IPS DF 6.9 (cell line): ENCODE measurements at places on chromosomes 11 and 22.

DNA sequence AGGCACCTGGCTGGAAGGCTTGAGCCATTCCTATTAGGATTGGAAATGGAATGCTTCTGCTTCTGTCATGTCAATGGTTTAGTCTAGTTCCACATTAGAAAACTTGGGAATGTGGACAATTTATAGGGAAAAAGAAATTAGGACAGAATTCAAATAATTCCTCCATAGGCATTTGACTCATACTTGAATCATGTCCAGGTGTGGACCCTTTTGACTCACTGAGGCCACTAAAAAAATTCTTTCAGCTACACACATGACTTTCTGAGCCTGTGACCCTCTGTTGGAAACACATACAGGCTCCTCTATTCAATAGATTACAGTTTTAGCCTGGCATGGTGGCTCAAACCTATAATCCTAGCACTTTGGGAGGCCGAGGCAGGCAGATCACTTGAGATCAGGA lies 100.5 kb downstream of the RASSF10 start:
- no peaks in the 10 kb centered on the region for H3K27me3 ChIP-seq
- peaks cover 1% of the 10 kb centered on the region; the same call in 1 of the 2 replicates for H3K4me1 ChIP-seq
- H3K4me3 ChIP-seq: no peak overlapping the region
- no peak overlapping the region for H3K27ac ChIP-seq
- no peak for DNase-seq

- no peaks in the 10 kb centered on the region for H3K36me3 ChIP-seq
- H3K27me3 ChIP-seq: no peaks in the 10 kb centered on the region
- H3K27ac ChIP-seq: no peak overlapping the region
- H3K4me1 ChIP-seq: no peaks in the 10 kb centered on the region
- DNase-seq: no peak
Measured at GRCh38 chr11:79050786-79051185, 390.0 kb downstream of the TENM4 start.

GRCh38 chr22:49272546-49273125 lies 555.0 kb downstream of the BRD1 start:
- H3K4me3 ChIP-seq: no peak overlapping the region
- H3K27me3 ChIP-seq: no peaks in the 10 kb centered on the region
- H3K4me1 ChIP-seq: no peaks in the 10 kb centered on the region
- no peak for DNase-seq
- no peak overlapping the region for H3K27ac ChIP-seq

GRCh38 chr11:28976801-28977145 lies 868.6 kb downstream of the METTL15 start:
- no peaks in the 10 kb centered on the region for H3K4me1 ChIP-seq
- H3K36me3 ChIP-seq: no peaks in the 10 kb centered on the region
- DNase-seq: no peak
- no peak overlapping the region for H3K4me3 ChIP-seq
- no peaks in the 10 kb centered on the region for H3K27me3 ChIP-seq

GRCh38 chr22:45688600-45689080 lies 17.0 kb downstream of the ATXN10 start:
- H3K27me3 ChIP-seq: no peaks in the 10 kb centered on the region
- peaks cover 1% of the 10 kb centered on the region; the same call in 1 of the 2 replicates for H3K4me1 ChIP-seq
- H3K4me3 ChIP-seq: no peak overlapping the region
- no peak overlapping the region for H3K27ac ChIP-seq
- DNase-seq: no peak

GRCh38 chr22:40716116-40716515 lies 36.8 kb downstream of the MCHR1 start:
- H3K4me1 ChIP-seq: peaks cover 3% of the 10 kb centered on the region; the same call in 1 of the 2 replicates
- H3K27ac ChIP-seq: no peak overlapping the region
- H3K36me3 ChIP-seq: no peaks in the 10 kb centered on the region
- H3K4me3 ChIP-seq: no peak overlapping the region
- H3K27me3 ChIP-seq: no peaks in the 10 kb centered on the region

GRCh38 chr11:75814363-75814676 lies 690 bp upstream of the UVRAG start:
- H3K4me3 ChIP-seq: peak overlapping the region; percentile 92; the same call in 1 of the 2 replicates
- peaks cover 2% of the 10 kb centered on the region; the same call in 1 of the 2 replicates for H3K4me1 ChIP-seq
- no peaks in the 10 kb centered on the region for H3K27me3 ChIP-seq
- DNase-seq: peak; percentile 27
- no peaks in the 10 kb centered on the region for H3K36me3 ChIP-seq

DNA sequence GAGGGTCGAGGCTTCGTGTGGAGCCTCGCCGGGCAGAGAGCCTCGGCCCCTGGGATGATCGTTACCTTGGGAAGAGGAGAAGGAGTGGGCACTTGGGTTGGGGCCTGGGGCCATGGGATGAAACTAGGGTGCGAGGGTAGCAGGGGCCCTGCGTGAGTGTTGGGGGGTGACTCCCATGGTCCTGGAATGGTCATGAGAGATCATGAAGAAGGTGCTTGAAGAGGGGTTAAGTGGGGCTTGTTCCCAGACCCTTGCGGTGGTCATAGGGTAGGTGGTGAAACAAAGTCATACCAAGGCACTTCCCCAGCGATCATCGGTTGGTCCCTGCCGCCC lies 284 bp downstream of the CCS start:
- no peaks in the 10 kb centered on the region for H3K36me3 ChIP-seq
- DNase-seq: no peak
- H3K4me1 ChIP-seq: peaks cover 5% of the 10 kb centered on the region; the same call in 1 of the 2 replicates
- H3K27me3 ChIP-seq: no peaks in the 10 kb centered on the region

DNA sequence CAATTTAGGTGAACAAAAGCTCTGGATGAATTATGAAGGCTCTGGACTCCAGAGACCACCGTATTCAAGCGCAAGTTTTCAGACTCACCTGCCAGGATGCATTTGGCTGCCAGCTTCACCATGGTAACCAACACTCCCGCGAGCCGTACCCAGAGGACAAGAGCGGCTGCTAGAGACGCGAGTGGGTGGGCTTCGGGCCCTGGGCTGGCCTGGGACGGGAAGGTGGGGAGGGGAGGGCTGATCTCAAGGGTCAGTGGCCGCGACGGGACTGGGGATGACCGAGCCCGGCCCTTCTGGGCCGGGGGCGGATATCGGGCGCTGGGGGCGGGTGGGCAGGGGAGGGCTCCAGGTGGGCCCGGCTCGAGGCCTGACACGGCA lies 344 bp downstream of the IFT27 start:
- peaks cover 3% of the 10 kb centered on the region; the same call in 1 of the 2 replicates for H3K4me1 ChIP-seq
- peak overlapping the region; percentile 99 for H3K4me3 ChIP-seq
- H3K27ac ChIP-seq: no peak overlapping the region
- H3K27me3 ChIP-seq: no peaks in the 10 kb centered on the region; the same call in 1 of the 2 replicates
- H3K36me3 ChIP-seq: no peaks in the 10 kb centered on the region

GRCh38 chr11:8252388-8252787 lies 11.3 kb downstream of the LMO1 start:
- no peaks in the 10 kb centered on the region for H3K36me3 ChIP-seq
- no peak overlapping the region for H3K4me3 ChIP-seq
- H3K27ac ChIP-seq: no peak overlapping the region
- no peak for DNase-seq
- H3K27me3 ChIP-seq: no peaks in the 10 kb centered on the region

DNA sequence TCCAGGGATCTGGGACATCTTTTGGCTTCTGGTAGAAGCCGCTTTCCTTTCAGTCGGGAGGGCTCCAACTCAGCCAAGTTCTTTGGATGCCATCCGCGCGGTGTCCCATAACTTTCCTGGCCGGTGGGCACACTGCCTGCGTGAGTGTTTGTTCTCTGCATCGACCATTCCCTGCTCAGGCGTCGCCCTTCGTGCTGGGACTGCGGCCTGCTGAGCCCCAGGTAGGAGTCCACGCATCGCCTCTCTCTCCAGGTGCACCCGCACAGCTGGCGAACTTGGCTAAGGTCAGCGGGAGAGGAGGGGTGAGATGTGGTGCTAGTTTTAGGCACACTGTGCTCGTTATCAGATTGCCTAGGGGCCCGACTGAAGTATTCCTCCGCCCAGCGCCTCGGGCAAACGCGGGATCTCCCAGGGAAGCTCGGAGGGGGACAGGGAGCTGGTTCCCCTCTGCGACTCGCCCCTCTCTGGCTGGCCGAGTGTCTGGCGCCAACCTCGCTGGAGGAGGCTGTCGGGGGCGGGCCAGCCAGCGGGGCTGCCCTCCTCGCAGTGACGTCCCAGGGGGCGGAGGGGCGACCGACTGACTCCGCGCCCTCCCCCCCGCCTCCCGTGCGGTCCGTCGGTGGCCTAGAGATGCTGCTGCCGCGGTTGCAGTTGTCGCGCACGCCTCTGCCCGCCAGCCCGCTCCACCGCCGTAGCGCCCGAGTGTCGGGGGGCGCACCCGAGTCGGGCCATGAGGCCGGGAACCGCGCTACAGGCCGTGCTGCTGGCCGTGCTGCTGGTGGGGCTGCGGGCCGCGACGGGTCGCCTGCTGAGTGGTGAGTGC lies at the start of gene LAYN:
Gene LAYN (plus strand): TSS at position 607 of the 823 bp plus-strand sequence. CDS start 124 bp downstream, at position 731.
- no peak within 1 kb of the TSS for H3K27ac ChIP-seq
- no peaks in the 10 kb centered on the region for H3K36me3 ChIP-seq
- peak within 1 kb of the TSS; percentile 54 for H3K4me3 ChIP-seq
- peaks cover 26% of the 10 kb centered on the region; the same call in 1 of the 2 replicates for H3K27me3 ChIP-seq
- 0 out of 2 replicates have a peak, but pooled peaks cover 5% of the 10 kb centered on the region for H3K4me1 ChIP-seq

GRCh38 chr11:13440100-13440855 lies 22.7 kb downstream of the BTBD10 start:
- no peaks in the 10 kb centered on the region for H3K36me3 ChIP-seq
- H3K27me3 ChIP-seq: no peaks in the 10 kb centered on the region
- no peak for DNase-seq
- H3K4me1 ChIP-seq: no peaks in the 10 kb centered on the region; the same call in 1 of the 2 replicates
- no peak overlapping the region for H3K4me3 ChIP-seq

DNA sequence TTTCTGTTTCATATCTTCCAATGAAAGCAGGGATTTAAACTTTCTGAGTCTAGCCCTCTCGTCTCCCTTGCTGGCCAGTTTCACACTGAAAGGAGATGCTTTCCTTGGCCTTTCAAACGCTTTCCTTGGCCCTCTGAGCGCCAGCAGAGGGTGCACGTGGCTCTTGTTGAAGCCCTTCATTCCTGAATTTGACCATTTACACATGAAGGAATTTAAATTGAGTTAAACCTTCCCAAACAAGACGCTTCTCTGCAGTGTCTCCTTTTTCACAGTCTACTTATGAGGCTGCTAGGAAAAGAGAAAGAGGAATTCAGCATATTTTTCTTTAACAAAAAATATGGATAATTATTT lies 21.6 kb downstream of the NNMT start:
- peaks cover 4% of the 10 kb centered on the region for H3K4me1 ChIP-seq
- no peak overlapping the region for H3K4me3 ChIP-seq
- H3K27ac ChIP-seq: no peak overlapping the region
- H3K36me3 ChIP-seq: no peaks in the 10 kb centered on the region
- no peaks in the 10 kb centered on the region for H3K27me3 ChIP-seq

- H3K36me3 ChIP-seq: peaks cover 25% of the 10 kb centered on the region
- no peaks in the 10 kb centered on the region for H3K27me3 ChIP-seq
- DNase-seq: peak; percentile 71
- H3K4me3 ChIP-seq: no peak overlapping the region
- no peak overlapping the region for H3K27ac ChIP-seq
Measured at GRCh38 chr22:45553351-45554039, 50.8 kb downstream of the FBLN1 start.

- no peaks in the 10 kb centered on the region for H3K27me3 ChIP-seq
- DNase-seq: no peak
- no peaks in the 10 kb centered on the region for H3K4me1 ChIP-seq
- no peak overlapping the region for H3K27ac ChIP-seq
- no peaks in the 10 kb centered on the region for H3K36me3 ChIP-seq
Measured at GRCh38 chr11:74004046-74004695, 4.7 kb downstream of the UCP3 start.

- no peak within 1 kb of the TSS for H3K4me3 ChIP-seq
Measured at GRCh38 chr22:32042924-32043323, at the start of gene SLC5A1. SLC5A1 (plus strand) TSS chr22:32043261; CDS start chr22:32043282, 21 bp downstream.

DNA sequence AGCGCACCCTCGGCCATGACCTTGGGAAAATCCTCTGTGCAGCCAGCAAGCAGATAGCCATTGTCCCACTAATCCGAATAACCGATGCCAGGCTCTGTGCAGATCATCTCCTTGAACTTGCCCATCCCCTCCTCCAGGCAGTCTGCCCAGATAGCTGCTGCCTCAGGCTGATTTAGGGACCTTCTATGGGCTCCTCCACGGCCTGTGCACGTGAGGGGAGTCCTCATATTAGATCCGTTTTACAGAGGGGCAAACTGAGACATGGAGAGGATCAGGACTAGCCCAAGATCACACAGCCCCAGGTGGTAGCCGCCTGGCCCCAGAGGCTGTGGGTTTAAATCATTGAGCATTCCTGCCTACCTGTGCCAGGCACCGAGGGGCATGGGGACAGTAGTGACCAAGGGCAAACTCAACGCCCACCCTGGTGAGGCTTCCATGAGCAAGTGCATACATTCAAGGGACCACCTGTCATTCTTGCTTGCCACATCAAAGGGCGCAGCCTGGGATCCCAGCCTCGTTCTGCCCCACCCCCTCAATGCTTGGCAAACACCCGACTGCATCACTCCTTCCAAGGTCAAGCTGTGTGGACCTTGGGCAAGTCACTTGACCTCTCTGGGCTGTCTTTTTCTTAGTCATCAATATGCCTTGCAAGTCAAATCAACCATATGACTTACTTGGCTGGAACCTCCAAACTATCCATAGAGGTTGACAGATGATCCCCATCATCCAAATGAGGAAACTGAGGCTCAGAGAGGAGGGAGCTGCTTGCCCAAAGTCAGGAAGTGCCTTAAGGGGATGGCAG lies 131.6 kb downstream of the MN1 start:
- DNase-seq: no peak
- no peaks in the 10 kb centered on the region for H3K27me3 ChIP-seq
- no peak overlapping the region for H3K27ac ChIP-seq
- H3K4me1 ChIP-seq: peaks cover 13% of the 10 kb centered on the region
- H3K36me3 ChIP-seq: peaks cover 1% of the 10 kb centered on the region; the same call in 1 of the 2 replicates

DNA sequence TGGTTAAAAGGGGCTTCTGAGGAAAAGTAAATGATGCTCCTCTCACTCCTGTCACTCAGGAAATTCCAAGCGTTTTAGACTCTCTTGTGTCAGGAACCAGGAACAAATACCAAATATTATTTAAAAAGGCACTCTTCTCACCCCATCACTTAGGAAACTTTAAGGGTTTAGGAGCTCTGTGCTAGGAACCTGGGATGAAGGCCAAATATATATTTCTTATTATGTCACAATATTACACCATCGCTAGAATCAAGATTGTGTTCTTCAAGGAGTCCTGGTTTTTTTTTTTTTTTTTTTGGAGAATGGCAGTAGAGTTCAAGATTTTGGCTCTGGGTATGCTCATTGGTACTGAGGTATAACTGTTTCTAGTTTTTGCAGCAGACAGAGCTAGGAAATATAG lies 79.0 kb upstream of the HEPHL1 start:
- no peaks in the 10 kb centered on the region for H3K27me3 ChIP-seq
- DNase-seq: no peak
- no peaks in the 10 kb centered on the region for H3K4me1 ChIP-seq
- no peak overlapping the region for H3K27ac ChIP-seq
- H3K4me3 ChIP-seq: no peak overlapping the region

- peak overlapping the region; percentile 87 for H3K4me3 ChIP-seq
- no peak for DNase-seq
- H3K4me1 ChIP-seq: 0 out of 2 replicates have a peak, but pooled peaks cover 2% of the 10 kb centered on the region
- H3K27me3 ChIP-seq: no peaks in the 10 kb centered on the region
- H3K27ac ChIP-seq: no peak overlapping the region
Measured at GRCh38 chr11:66258473-66258893, 10.0 kb upstream of the RAB1B start.

DNA sequence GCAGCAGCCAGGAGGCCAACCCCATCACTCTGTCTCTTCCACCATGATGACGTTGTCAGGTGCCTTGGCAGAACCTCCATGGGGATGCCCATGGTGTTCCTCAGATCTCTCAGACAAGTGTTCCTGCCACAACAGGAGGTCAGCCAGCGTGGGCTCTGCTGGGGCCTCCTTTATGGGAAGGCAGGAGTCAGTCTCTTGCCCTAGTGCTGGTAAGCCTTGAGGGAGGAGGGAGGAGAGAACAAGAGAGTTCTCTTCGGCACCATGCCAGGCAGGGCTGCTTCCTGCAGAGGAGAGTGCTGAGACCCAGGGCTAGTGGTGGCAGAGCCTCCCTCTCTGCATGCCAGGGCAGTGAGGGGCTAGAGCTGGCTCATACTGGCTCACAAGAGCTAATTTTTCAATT lies 32.5 kb downstream of the GNAZ start:
- no peak overlapping the region for H3K27ac ChIP-seq
- H3K4me3 ChIP-seq: no peak overlapping the region
- H3K36me3 ChIP-seq: no peaks in the 10 kb centered on the region
- DNase-seq: no peak
